ENCODE measurements at places on chromosomes 2 and 18.

GRCh38 chr2:82665691-82666090 lies 1793.4 kb downstream of the SUCLG1 start:
- no peak for DNase-seq

- DNase-seq = no peak
Observed at GRCh38 chr18:78643004-78643403, 336.6 kb upstream of the SALL3 start.

- DNase-seq = no peak
Observed at GRCh38 chr2:4219101-4219500, 515.7 kb downstream of the DCDC2C start.

- no peak for DNase-seq
Observed at GRCh38 chr2:73987109-73987947, 2.6 kb downstream of the TET3 start.

GRCh38 chr2:199336546-199336945 lies 121.2 kb downstream of the SATB2 start:
- no peak for DNase-seq

- no peak for DNase-seq
Observed at GRCh38 chr18:10973567-10974203, 175.7 kb downstream of the PIEZO2 start.

DNA sequence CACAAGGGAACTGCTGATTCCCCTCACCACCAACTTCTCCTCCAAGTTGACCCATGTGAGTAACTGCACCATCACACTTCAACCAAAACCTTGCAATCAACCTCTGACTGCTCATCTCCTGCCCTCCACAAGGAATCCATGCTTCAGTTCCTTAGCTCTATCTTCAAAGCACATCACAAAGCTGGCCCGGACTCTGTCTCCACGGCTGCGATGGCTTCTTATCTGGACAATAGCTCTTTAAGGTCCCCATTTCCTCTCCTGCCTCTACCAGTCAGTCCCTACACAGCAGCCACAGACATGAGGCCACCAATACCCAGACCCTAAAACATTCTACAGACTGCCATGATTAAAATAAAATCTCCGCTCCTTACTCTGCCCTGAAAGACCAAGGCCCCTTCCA lies 25.7 kb downstream of the MBOAT2 start:
- no peak for DNase-seq

- no peak for DNase-seq
Observed at GRCh38 chr2:20148923-20149702, 75.8 kb downstream of the SDC1 start.

- DNase-seq = peak; percentile 30
Observed at GRCh38 chr2:181462033-181462432, 4.8 kb downstream of the ITGA4 start.

DNA sequence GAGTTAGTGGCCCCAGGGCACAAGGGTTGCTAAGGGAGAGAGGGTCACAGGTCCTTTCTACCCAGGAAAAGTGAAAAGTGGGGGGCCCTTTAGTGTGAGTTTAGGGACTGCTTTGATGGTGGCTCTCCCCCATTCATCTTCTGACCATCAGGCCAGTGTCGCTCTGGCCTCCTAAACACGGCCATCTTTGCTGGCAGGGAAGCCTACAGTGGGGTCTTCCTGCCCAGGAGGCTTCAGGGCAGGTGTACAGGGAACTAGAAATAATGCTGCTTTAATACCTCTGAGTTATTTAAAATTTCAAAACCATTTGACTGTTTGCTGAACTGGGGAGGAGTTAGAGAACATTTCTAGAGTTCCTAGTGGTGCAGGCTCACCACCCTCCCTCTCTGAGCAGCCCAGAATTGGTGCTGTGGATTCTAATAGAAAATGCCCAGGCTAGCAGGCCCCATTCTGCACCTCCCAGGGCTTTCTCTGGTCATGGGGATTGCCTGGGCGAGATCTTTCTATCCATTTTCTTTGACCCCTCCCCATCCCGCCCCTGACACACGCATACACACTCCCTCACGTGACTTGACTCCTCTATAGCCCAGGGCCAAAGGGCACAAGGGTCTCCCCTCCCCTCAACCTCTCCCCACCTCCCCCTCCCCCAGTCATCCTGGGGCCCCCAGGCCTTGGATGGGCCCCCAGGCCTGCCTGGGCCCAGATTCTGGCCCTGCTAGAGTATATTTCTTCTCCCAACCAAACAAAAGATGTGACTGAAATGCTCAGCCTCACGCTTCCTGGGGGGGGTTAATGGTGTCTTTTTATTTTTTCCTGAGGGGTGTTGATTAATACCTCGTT lies 3.1 kb downstream of the PKDCC start:
- no peak for DNase-seq

DNA sequence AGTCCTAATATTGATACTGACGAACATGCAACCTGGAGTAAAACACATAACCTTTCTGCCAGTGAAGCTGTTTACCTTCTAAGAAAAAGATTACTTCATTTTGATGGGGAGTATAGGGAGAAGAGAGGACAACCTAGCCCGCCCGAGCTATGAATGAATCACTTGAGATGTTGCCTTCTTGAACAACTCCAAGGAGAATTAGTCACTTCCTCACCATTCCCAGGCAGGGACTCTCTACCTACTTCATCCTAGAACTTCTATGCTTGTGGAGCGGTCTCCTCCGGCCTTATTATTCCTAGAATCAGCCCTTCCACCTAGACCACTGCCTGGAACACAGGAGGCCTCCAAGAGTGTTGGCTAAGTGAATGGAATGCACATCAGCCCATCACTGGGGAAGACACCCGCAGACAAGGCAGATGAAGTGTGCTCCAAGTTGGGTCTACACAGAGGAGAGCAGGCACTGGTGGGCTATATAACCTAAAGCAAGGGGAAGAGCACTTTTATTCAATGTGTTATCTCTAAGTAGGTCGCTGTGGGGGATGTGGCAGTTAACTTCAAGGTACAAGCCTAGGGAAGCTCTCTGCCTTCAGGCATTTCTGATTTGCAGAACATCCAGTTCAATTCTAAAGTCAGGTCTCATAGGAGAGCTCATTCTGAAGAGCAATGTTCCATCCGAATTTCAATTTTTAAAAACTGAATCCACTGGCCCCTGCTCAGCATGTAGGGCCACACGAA lies 57.4 kb downstream of the STK39 start:
- no peak for DNase-seq

- DNase-seq = no peak
Observed at GRCh38 chr2:69132960-69133590, 120.1 kb downstream of the ANTXR1 start.

DNA sequence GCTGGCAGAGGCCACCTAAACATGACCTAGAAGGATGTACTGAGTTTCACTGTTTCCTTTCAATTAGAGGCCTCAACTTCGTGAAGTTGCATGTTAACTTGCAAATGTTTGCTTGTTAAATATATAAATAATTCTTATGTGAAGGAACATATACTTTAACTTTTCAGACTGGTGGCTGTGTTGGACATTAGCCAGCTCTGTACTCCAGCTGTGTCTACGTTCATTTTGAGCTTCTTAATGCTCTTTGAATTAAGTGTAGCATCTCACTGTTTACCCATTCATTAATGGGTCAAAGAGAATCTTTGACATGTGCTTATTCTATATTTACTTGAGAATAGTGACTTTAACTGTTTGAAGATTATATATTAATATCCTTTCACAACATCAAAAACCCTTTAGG lies 823.2 kb upstream of the ID2 start:
- no peak for DNase-seq

DNA sequence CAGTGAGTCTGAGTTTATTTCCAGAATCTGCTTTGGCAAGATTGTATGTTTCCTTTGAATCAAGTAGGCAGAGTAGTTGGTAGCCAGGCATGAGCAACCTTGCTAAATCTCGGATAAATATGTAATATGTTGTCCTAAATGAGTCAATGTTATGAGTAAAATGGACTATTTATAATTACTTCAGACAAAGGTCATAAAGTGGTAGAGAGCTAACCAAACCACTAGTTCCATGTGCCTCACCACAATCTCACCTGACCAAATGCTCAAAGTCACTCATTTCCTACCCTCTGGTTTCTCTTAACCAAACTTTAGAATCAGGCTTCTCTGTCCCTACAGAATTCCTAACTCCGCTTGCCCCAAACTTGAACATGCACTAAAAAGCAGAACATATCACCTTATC lies 261.2 kb upstream of the FSIP2 start:
- DNase-seq = no peak

- no peak for DNase-seq
Observed at GRCh38 chr2:192059266-192059665, 135.5 kb downstream of the TMEFF2 start.

DNA sequence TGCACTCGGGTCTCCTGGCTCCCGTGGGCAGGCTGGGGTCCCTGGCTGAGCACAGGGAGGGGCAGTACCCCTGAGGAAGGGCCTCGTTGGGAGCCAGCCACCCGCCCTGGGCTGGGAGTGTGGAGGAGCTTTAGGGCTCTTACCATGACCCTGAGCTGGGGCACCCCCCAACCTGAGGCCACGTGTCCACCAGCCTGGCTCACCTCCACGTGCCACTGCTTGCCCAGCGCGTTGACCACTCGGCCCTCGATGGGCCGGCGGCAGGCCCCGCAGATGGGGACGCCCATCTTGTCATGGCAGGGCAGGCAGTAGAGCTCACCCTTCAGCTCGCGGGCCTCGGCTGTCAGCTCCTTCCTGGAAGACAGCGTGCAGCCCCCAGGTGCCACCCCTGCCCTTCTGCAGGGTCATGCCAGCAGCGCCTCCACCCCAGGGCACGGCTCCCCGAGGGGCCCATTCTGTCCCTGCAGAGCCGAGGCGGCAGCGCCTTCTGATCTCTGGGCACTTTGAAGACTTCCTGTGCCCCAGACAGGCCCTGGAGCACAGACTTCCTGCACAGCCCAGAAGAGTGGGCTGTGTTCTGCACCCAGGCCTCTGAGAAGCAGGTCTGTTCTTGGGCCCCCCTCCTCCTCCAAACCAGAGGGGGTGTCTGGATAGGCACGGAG lies 4.0 kb upstream of the GPR17 start:
- peak; percentile 32 for DNase-seq

GRCh38 chr2:205754285-205754923 lies 72.1 kb downstream of the NRP2 start:
- DNase-seq = no peak

- DNase-seq = no peak
Observed at GRCh38 chr2:37720533-37721200, 49.2 kb upstream of the CDC42EP3 start.

DNA sequence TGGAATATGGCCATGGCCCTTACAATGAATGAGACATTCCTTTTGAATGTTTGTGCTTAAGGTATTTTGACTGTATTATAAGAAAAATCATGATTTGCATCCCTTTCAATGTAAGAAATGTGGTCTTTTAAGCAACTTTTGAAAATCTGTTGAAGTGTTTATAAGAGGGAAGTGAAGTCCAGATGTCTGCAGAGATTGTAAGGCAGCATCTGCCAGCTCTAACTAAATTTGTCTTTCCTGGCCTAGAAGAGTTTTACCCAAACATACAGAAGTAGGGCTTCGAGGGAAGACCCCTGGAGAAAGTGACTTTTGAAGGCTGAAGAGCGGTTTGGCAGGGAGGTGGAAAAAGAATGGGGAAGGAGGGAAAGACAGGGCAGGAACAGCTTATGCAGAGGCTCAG lies 12.2 kb downstream of the EML6 start:
- no peak for DNase-seq

GRCh38 chr2:203759690-203760365 lies 53.4 kb downstream of the CD28 start:
- DNase-seq = no peak

All from central memory CD4-positive, alpha-beta T cell (primary cell).